Stimulated activated CD8-positive, alpha-beta memory T cell treated with anti-CD3 and anti-CD28 coated beads, Interleukin-4, amount 100 ng/mL, for 4 hours (primary cell): ENCODE measurements at places on chromosomes 2 and 18.
A peak's percentile ranks its signal among the peaks of the same experiment; 100 is the strongest.

GRCh38 chr2:224957540-224958461 is 84.5 kb downstream of the DOCK10 start:
- no peak for DNase-seq

DNA sequence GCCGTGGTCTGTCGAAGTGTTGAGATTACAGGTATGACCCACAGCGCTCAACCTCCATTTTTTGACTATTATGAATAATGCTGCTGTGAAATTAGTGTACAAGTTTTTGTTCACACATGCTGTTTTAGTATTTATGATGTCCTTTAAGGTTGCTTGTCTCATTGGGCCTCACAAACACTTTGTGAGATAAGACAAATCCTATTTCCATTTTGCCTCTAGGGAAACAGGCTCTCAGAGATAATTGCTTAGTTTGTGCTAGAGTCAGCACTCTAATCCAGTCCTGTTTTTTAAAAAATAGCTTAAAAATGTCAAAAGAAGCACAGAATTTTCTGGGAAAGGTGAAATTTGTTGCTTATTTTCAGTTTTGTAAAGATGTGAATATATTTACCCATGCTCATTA is 43.3 kb upstream of the CUL3 start:
- no peak for DNase-seq

GRCh38 chr18:267688-268552 is at the start of gene THOC1:
THOC1 (minus strand) TSS chr18:268047; CDS start chr18:268019, 28 bp downstream.
- peak; percentile 96 for DNase-seq

DNA sequence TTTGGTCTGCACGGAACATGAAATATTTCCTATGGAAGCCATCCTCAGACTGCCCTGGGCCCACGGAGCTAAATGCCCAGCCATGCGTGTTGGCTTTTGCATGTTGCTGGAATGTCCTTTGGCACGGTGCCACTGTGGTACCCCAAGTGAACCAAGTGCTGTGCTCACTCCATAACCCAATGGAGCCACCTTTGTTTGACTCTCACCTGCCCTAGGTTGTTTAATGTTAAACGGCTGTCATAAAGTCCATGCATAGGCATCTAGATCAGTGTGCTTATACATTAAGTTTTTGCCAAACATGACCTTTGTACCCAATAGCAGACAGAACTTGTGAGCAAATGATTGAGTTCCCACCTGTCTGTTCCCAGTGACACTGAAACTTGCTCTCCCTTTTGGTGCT is 59.9 kb upstream of the TMEM87B start:
- DNase-seq, result no peak

- no peak for DNase-seq
These were observed 10.6 kb downstream of the CNDP1 start for GRCh38 chr18:74544898-74545297.

- DNase-seq, result no peak
These were observed 126.6 kb upstream of the SLC1A4 start for GRCh38 chr2:64862623-64863022.

DNA sequence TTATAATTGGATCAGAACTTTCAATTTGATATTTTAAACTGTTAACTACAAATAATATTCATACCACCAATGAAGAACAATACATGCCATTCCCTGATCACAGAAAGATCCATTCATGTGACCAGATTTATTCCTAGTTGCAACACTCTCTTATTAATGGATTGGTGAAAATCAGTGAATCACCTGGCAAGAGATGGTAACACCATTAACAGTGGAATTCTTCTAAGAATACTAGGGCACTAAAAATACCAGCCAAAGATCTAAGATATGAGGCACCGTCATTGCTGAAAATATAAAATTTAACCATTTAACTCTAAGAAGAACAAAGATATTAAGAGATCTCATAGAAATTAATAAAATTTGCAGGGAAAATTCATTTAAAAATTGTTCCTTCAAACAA is 58.1 kb downstream of the MAP4K3 start:
- DNase-seq, result no peak

DNA sequence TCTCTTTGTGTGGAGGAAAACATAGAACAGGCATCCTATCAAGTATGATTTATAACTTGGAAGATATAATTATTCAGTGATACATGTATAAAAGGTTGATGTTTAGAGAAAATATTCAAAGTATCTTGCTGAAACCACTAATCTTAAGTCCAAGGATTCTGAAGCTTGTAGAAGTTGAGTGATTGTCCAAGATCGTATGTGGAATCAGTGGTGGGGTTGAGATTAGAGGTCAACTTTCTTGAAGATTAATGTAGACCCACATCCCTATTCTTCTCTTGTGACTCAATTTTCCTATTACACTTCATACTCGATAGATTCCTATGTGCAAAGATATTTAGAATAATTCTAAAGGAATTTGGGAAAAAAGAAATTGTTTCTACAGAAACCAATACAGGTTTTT is 1565.9 kb upstream of the ACVR2A start:
- DNase-seq, result no peak

DNA sequence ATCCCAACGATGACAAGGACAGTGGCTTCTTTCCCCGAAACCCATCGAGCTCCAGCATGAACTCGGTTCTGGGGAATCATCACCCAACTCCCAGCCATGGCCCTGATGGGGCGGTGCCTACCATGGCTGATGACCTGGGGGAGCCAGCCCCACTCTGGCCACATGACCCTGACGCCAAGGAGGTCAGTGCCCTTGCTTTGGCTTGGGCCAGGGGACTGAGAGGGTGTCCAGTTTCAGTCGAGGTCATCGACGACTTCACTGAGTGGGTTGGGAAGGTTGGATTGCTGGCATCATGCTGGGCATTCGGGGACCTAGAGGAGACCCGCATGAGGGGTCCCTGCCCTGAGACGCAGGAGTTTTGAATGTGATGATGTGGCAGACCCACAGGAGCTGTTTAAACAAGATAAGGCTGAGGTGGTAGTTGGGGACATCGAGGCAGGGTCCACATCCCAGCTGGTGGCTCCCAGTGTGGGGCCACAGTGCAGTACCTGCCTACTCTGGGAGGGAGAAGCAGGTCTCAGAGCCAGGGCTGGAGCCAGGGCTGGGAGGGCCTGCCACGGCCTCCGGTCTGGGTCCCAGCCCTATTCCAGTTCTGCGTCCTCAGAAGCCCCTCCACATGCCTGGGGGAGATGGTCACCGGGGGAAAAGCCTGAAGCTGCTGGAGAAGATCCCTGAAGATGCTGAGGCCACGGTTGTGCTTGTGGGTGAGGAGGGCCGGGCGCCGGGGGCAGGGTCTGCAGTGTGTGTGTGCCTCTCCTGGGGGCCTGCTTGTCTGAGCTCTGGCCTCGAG is 6.0 kb downstream of the SLC4A3 start:
- DNase-seq, result no peak

- DNase-seq, result no peak
These were observed 1.4 kb downstream of the CERKL start for GRCh38 chr2:181655519-181655918.
